Fibroblast of skin of scalp (primary cell): ENCODE measurements at places on chromosomes 1 and 21.

GRCh38 chr1:237756304-237756967 lies 134.3 kb downstream of the ZP4 start:
- no peak for DNase-seq

DNA sequence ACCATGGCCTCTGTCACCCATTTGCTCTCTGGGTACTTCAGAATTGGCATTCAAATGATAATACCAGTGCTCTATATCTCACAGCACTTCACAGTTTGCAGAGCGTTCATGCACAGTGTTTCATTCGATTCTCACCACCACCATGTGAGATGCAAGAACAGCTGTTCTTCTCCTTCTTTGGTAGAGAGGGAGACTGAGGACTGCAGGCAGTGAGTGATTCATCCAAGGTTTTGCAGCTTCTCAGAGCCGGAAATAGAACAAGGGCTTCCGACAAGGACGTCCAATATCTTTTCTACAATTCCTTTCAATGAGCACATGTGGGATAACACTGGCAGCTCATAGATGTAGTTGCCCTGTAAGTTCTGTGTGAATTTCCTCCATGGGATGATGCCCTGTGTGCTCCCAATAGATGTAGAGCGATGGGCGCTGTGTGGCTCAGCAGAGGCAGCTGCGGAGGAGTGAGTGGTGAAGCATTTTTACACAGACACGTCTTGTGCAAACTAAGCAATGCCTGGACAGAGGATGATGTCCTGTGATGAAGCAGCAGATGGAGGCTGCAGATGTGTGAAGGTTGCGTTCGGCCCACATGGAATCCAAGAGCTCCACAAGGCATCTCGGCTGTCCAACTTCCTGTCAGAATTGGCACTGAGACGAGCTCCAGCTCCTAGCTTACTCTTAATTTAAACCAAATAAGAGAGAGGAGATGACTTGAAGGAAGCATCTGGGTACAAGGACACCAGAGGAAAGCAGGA lies 24.9 kb downstream of the MT1HL1 start:
- DNase-seq = no peak

DNA sequence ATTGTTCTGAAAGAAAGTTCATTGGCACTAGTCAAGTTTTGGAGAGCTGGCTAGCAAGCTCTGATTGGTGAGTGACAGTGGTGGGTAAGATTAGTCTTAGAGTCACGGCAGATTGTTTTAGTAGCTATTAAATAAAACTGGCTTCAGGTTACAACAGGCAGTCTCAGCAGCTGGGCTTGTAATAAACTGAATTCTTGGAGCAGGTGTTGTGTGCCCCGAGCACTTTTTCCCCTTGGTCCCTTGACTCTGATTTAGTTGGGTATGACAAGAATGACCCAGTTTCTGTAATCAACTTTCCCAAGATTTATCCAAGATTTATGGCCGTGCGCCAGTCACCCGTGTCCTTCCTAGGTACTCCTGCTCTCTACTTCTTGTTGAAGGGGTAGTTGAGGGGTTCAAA lies 40.2 kb downstream of the TBCE start:
- no peak for DNase-seq

GRCh38 chr1:92410706-92411105 lies 76.0 kb downstream of the GFI1 start:
- no peak for DNase-seq

DNA sequence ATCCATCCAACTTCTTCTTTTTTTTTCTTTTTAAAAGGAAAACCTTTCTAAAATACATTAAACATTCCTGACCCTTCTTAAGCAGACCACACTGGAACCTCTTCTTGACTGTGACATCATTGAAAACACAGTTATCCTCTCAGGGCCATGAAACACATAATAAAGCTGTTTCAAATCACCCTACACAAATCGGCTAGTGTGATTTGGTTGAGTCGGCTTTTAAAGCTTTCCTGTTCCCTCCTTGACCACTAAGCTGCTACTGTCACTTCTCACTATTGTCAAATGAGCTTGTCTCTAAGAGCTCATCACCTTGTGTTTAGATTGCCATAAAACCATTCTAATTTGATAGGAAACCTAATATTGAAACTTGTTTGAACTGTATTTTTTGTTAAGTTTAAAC lies 5.9 kb downstream of the USP24 start:
- no peak for DNase-seq

- DNase-seq = no peak
These were observed 51.7 kb downstream of the BACE2 start for GRCh38 chr21:41219498-41220207.

DNA sequence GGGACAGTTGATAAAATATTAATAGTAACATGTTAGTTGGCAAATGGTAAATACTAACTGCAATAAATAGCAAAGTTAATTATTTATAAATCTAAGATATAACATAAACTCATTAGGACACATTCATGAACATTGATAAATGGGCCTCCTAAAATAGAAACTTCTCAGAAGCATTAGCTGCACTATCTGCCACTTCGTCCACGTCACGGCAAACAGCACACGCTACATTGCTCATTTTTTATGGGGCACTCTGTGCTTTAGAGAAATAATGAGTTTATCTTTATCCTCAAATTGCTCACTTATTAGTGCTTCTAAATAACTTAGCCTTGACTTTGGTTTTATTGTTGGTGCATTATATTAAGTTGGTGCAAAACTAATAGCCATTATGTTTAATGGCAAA lies 16.3 kb upstream of the HPCAL4 start:
- no peak for DNase-seq

DNA sequence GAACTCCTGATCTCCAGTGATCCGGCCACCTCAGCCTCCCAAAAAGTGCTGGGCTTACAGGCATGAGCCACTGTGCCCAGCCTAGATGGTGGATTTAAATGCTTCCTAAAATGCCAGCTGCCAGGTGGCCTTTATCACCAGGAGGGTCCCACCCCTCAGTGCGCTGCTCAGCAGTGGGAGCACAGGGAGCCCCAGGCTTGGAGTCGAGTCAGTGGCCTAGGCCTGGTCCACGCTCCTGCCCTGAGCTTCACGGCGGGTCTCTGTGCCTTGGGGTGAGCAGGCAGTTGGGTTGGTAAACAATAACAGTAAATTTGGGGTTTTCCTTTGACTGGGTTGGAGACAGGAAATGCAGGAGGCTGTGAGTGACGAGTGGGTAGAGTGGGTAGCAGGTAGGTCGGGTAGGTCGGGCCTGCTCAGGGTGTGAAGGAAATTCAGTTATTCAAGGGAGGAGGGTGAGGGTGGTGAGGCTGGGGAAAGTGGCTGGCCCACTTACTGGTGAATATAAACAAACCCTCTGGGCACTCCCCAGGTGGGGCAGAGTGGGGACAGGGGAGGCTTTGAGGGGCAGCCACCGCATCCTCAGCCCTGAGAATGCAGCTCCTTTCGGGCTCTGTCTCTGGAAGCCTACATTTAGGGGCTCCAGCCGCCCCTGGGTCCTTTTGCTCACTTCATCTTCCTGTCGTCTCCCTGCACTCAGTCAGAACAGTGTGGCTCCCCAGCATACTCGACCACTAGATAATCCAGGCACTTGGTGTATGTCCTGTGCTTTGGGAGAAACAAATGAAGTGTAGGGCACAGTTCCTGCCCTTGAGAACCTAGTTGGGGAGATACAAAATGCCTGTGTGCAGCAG lies 33.5 kb upstream of the IL19 start:
- no peak for DNase-seq

DNA sequence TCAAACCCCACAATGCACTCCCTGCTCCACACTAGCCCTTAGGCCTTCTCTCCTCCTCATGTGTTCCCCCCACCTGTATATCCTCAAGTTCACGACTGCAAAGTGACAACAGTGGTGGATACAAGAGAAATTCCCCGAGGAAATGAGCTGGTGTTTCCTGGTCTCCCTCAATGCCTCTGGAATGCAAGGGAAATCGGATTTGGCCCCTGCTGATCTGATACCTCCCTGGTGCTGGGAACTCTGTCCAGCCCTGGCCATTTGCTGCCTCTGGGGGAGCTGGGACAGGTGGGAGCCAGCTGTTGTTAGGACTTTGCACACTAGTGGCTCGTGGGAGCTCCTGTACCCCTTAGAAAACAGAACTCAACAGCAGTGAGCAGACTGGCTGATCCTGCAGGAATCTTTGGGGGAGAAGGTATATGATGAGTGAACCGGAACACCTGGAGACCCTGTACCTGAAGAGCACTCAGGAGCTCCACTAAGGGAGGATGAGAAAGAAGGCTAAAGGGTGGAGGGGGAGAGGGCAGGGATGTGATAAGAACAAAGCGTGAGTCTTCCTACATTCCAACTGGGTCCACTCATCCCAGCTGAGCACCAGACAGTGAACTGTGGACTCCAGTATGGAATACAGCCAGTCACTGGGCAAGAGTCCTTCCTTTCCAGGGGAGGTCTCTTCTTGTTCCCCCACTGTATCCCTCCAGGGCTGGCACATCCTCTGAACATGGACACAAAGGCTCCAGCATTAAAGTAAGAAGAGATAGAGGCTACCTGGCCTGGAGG lies 69.3 kb downstream of the PLXNA2 start:
- DNase-seq = peak; percentile 47

GRCh38 chr1:44220001-44220751 lies 6.9 kb downstream of the DMAP1 start:
- DNase-seq = no peak

DNA sequence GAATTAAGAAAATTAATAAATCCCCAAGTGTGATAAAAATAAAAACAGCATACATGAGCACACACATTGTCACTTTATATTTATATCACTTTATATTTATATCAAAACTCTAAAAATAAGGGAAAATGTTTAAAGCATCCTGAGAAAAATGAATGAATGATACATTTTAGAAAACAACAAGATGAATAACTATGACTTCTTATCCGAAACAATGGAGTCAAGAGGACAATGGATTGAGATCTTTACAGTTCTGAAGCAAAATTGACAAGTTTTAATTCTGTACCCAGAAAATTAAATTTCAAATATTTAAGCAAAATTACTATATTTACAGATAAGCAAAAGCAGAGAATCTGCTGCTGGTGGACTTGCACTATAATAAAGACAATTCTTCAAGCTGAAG lies 512.6 kb downstream of the MRPL39 start:
- no peak for DNase-seq

- peak; percentile 76 for DNase-seq
These were observed 834.0 kb downstream of the USP25 start for GRCh38 chr21:16563795-16564194.

- no peak for DNase-seq
These were observed 91.4 kb downstream of the MACF1 start for GRCh38 chr1:39295901-39296300.

DNA sequence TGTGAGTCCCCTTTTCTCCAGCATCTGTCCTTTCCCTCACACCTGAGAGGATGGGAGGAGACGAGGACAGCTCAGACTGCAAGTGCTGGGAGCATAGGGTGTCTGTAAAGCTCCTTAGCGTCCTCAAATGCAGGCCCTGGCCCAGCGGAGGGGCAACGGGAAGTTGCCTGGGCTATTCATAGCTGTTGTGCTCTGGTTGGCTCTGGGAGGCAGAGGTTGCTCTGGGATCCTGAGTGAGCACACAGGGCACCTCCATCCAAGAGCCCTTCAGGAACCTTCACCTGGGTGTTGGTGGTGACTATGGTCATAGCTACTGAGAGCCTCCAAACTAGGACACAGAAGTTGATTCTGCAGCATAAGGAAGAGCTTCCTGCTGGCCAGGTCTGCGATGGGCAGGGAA lies 2.6 kb downstream of the PADI1 start:
- no peak for DNase-seq

DNA sequence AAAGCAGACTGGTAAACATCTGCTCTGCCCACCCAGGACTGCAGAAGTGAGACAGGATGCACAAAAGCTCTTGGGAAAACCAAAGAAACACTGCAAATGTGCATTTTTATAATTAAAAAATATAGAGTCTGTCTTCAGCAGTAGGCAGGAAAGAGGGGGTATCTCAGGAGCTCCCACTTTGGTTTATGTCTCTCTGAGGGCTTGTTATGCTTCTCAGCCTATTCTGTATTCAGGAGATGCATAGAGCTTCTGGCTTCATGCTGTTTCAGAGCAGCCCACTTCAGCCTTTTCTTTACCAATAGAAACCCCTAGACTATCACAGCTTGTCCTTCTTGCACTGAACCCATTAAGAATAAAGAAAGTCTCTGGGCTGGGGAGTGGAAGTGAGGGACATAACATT lies 148.0 kb downstream of the ROR1 start:
- no peak for DNase-seq

DNA sequence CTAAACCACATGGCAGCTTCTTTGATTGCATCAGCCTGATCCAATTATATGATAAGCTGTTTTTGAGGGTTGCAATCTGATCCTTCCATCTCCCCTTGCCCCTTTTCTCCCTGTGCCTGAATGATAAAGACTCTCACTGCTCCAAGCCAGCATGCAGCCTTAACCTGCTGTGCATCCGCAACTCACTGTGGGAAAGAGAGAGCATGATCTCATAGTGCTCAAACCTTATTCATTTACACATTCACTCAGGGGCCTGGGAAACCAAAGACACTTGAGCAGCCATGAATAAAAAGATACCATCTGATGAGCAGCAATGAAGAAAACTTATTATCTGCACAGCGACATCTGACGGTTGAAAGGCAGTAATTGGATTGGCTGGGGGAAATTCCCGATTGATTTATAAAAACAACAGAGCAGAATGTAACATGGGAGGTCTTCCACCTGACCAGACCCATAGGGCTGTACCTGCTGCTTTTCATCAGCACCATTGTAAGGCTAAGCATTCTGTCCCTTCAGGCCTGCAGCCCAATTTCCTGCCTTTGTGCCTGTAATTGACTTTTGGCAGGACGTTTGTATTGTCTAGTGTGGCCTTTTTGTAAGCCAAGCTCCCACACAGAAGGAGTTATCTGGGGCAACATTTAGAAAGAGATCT lies 62.5 kb downstream of the KIAA0040 start:
- DNase-seq = peak; percentile 34

DNA sequence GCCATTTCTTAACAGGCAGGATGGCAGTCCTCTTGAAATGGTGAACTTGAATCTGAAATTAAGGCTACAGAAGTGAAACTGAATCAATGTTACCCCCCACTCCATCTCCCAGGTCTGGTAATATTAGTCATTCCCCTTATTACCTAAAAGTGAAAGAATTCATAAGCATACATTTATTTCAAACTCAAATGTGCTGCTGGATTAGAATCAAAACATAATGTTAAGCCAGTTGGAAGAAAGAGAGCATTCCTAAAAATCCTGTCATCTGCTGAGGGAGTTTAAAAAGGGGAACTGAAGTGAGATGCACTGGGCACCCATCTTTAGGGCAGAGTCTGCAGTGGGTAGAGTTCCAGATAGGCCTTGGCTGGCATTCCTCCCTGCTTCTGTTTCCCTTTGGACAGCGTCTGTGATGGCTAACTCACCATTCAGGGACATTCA lies 17.4 kb downstream of the KIAA0319L start:
- peak; percentile 80 for DNase-seq

GRCh38 chr1:220689666-220690065 lies 497 bp upstream of the C1orf115 start:
- DNase-seq = no peak

- no peak for DNase-seq
These were observed 371.7 kb downstream of the PTPRC start for GRCh38 chr1:199010492-199010891.

GRCh38 chr1:202462342-202463076 lies 114.0 kb downstream of the PPP1R12B start:
- DNase-seq = no peak

- no peak for DNase-seq
These were observed 63.7 kb upstream of the LMO4 start for GRCh38 chr1:87264976-87265375.
